T1000 (cell line): ENCODE measurements at places on chromosomes 2 and 18.
A peak's percentile ranks its signal among the peaks of the same experiment; 100 is the strongest.

DNA sequence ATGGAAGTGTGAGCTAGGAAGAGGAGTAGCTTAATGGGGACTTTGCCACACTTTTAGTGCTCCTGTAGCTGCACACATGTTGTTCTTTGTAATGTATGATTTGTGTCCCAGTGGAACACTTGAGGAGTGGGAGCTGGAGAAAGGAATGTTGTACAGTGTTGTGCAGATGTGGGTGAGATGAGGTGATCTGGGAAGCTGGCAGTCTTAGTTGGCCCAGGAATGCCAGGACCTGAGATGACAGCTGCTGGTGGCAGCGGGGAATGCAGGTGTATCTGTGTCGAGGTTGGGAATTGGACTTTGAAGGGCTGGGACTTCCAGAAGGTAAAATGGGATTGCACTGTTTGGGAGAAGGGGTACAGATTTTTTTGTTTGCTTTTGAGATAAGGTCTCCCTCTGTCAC, 23.6 kb downstream of the NEDD4L start:
- DNase-seq: no peak

DNA sequence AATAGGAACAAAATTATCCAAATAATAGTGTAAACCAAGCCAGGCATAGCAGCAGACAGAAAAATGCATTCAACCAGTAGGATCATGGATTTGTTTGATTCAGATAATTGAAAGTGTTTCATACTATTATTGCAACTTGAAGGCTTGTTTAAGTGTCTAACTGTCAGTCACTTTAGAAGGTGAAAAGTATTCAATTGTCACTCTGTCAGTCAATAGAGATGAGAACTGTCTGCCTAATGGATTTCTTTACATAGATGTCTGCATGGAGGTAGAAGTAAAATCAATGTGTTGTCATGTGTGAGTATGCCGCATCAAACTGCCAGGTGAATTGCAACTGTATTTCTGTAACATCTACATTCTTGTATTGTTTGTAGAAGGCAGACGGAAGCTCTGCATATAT, 65.0 kb downstream of the ZNF407 start:
- no peak for DNase-seq

- no peak for DNase-seq
These were observed 260.9 kb downstream of the LPIN1 start for GRCh38 chr2:12007282-12007681.

GRCh38 chr2:10721396-10722251, at the start of gene ATP6V1C2:
ATP6V1C2 (plus strand) TSS chr2:10721630; CDS start chr2:10722850, 1,220 bp downstream.
- no peak for DNase-seq

- DNase-seq: no peak
These were observed 97.9 kb upstream of the SERTAD2 start for GRCh38 chr2:64751286-64752260.

DNA sequence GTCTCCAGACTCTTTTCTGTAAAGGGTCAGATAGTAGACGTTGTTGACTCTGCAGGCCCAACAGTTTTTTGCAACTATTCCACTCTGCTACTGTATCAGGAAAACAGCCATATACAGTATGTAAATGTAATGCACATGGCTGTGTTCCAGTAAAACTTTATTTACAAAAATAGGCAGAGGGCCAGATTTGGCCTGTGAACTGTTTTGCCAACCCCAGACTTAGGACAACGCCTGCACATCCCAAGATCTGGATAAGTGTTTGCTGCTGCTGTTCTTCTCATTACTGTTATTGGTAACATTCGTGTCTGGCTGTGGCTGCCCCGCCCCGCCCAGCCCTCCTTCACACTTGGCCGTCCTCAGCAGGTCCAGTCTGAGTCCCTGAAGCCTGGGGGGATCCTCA, 94.6 kb upstream of the MCFD2 start:
- DNase-seq: no peak

DNA sequence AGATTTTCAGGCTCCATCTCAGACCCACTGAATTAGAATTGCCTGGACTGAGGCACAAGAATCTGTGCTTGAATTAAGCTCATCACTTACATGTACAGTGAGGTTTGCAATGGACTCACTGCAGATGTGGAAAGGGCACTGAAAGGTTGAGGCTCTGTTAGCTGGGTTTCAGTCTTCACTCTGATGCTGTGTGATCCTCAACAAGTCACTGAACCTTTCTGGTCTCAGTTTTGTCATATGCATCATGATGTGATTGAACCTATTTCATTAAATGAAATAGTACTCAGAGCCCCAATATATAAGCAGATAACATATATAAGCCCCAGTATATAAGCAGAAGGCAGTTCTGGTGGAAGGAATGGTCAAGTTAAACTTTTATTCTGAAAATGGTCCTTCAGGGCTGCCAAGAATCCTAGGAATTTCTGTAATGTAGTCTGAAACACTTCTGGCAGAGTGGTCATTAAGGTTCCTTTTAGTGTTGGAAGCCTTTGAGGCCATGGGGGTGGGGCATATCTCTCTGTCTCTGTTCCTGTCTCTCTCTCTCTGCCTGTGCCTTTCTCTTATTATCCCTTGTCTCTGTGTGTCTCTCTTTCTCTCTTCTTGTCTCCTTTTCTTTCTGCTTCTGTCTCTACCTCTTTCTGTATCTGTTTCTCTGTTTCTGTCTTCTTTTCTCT, 110.4 kb downstream of the ADCYAP1 start:
- no peak for DNase-seq

DNA sequence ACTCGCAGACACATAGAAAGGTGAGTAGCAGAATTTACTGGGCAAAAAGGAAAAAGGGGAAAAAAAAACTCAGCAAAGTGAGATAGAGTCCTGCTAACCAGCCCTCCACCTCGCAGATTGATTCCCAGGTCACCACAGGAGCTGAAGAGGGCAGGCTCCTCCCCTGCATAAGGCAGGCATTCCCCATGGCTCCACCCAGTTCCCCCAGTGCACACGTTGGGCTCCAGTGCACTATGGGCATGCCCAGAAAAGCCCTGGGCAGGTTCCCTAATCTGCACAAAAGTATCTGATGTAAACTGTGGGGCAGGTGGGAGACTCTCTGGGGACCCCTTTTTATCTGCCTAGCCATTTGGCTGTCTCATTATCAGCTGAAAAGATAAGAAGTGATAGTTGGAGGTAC, 461.2 kb upstream of the TMEFF2 start:
- DNase-seq: no peak

GRCh38 chr18:74982946-74983635, 225.8 kb downstream of the PTGR3 start:
- no peak for DNase-seq

DNA sequence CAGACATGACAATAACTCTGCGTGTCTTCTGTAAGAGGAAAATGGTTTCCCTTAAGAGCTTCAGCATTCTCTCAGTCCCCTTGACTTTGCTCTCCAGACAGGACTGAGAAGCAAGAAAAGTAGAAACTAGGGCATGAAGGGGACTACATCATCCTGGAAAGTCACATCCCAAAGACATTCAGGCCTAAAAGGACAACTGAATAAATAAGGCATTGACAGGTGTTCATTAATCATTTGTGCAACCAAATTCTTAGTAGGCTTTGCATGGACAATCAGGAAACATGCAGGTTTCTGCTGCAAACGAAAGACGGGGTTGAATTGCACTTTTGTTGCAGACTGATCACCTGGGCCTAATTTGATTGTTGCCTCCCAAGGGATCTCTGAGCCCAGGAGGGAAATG, 1.2 kb upstream of the SGPP2 start:
- no peak for DNase-seq

- DNase-seq: no peak
These were observed 34.3 kb upstream of the CHN1 start for GRCh38 chr2:175039490-175039889.

DNA sequence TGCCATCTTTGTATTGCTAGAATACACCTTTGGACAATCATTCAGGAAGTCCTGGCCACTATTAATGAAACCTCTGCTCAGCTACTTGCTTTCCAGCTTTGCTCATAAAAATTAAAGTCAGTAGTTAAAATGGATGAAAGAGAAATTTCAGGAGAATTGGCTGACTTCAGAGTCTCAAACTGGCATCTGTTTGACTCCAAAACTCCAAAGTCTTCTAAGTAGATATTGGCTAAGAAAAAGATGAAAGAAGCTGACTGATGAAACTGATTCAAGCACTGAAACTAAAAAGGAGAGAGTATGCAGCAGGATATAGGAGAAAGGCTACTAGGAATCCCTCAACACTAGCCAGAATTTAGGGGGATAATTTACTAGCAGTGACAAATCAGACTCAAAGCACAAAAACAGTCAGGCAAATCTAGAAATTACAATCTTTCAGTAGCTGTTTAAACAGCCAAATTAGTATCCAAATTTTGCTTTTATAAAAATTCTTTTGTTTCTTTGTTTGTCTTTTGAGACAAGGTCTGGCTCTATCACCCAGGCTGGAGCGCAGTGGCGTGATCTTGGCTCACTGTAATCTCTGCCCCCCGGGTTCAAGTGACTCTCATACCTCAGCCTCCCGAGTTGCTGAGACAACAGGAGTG, 52.1 kb upstream of the DTNA start:
- no peak for DNase-seq

DNA sequence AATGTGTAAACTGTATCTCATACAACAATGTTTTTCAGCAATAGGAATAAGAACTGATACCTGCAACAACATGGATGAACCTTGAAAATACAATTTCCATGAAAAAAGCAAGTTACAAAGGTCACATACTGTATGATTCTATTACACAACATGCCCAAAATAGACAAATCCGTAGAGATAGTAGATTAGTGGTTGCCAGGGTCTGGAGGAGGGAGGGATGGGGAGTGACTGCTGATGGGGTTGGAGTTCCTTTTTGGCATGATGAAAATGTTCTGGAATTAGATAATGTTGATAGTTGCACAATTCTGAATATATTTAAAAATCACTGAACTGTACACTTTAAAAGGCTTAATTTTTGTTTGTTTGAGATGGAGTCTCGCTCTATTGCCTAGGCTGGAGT, 33.8 kb downstream of the UBXN4 start:
- no peak for DNase-seq

DNA sequence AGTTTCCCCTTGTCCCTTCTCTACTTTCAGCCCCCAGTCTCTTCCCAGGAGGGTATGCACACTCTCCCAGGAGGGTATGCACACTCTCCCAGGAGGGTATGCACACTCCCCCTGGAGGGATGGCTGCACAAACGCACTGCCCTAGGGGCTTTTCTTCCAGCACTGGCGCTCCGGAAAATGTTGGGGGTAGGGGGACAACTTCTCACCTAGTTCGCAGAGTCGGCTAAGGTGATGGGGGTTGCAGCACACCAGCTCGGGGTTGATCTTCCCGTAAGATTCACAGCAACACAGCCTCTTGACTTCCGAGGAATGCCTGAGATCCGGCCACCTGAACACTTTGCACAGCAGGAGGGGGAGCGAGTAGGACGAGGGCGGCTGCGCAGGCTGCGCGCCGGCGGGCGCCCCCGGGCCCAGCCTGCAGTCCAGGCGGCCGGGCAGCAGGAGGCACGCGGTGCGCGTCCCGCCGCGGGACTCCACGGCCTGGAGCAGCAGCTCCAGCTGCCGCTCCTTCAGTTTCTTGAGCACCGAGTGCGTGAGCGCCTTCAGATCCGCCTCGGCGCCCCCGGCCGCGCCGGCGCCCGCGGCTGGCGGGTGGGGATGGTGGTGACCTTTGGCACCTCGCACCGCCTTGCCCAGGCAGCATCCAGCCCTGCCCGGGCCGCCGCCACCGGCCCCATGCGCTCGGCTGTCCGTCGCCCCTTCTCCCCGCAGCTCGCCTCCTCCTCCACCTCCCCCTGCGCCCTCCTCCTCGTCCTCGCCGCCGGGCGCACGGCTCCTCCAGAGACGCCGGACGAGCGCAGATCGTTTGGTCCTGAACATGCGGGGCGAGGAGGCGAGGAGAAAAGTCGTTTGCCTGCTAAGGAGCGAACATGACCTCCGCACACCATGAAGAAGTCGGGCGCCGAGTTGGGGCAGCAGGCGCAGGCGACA, 894 bp downstream of the SMAD7 start:
- peak; percentile 40 for DNase-seq

DNA sequence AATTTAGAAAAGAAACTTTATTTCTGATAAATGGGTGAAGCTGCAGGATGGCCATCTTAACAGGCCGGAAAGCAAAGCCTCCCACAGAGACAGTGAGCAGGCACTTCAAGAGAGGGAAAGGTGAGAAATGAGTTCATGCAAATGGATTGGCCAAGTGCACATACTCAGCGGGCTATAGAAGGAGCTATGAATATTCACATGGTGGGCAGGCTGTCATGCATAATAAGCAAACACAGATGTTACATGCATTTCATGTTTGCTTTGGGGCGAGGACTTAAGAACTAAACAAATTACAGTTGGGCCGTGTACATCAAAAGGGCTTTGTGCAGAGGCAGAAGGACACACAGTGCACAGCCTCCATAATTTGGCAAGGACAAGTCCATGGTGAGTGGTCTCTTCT, 69.8 kb upstream of the MAL start:
- DNase-seq: no peak

- DNase-seq: no peak
These were observed 137.5 kb downstream of the TPO start for GRCh38 chr2:1550658-1551316.
